ENCODE measurements at places on chromosomes 12 and 14.
A peak's percentile ranks its signal among the peaks of the same experiment; 100 is the strongest.

- peak; percentile 49 for DNase-seq
Measured at GRCh38 chr14:96584199-96584906, 82.2 kb downstream of the PAPOLA start.

DNA sequence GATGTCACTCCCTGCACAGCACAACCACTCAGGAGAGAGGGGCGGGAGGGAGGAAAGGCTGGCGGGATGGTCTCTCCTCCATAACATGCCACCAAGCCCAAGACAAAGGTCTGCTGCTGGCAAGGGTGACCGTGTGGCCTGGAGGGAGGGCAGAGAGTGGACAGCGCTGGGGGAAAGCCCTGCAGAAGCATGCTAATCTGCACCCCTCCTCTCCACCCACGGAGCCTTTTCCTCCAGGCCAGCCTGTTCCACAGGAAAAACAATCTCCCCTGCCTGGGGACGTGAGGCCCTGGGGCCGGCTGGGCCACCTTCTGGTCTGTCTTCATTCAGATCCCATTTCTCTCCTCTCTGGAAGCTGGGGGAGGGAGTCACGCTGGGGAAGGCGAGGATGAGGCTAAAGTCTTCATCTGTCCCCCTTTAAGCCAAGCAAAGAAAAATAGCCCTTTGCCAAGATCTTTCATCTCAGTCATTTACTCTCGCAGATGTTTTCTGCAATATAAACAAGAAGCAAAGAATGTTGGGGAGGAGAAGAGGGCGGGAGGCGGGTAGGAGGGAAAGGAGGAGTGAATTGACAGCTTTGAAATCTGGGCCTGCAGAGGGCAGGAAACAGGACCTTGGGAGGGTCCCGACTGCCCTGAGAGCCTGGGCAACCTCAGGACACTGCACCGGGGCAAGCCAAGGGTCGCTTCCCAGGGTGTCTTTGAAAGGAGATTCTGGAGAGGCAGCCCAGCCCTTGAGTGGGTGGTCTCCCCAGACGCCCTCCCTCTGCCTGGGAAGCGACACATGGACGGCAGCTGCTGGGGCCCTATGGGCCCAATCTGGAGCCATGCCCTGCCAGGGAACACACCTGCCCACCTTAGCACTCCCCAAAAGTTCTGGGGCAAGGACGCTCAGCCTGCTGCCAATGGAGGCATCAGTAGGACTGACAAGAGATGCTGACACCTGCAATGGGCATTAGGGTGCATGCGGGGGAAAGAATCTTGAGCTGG is 133.6 kb downstream of the ZFP36L1 start:
- DNase-seq, result no peak

DNA sequence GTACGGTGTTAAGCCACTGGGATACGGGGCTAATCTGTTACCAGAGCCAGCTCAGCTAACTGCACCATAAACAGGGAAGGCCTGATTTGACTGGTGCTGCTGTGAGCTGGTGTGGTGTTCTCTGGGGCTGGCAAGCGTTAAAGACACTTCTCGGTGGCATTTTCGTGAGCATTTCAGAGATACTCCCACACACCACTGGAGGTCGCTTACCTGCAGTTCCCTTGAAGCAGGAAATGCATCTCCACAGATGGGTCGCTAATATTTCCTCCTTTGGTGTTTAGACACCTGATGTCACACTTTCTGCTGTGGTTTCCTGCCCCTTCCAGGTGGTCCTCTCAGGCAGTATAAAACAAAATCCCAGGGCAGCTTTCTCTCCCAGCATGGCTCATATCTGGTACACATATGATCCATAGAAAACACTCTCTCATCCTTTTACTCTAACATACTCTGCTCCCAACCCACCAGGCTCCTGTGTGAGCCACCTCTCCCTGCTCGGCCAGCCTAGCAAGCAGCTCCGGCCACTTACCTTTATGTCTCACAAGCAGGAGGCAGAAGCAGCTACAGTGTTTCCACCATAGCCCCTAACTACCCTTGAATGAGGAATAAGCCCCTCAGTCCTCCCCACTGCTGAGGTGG is 129.9 kb upstream of the GRIN2B start:
- DNase-seq, result no peak

- DNase-seq, result no peak
Measured at GRCh38 chr12:19710811-19711793, 271.8 kb downstream of the AEBP2 start.

GRCh38 chr12:102513272-102513671 is 32.9 kb upstream of the IGF1 start:
- no peak for DNase-seq

DNA sequence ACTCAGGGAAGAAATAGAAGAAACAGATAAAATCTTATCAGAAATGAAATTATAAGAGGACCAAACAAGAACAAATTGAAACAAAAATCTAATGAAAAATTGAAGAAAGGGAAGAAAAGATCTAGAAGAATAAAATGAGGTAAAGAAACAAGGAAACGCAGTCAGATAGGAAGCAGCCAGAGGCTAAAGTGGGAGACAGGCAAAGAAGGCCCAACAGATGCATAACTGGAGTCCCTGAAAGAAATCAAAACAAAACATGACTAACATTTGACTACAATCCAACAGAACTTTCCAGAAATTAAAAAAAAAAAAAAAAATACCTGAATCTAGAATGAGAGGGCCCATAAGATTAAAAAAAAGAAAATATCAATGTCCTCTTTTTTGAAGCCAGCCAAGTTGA is 65.6 kb downstream of the AMN start:
- DNase-seq, result no peak

GRCh38 chr14:69620211-69620611 is 8.8 kb downstream of the SUSD6 start:
- DNase-seq, result no peak

Data from activated naive CD8-positive, alpha-beta T cell treated with anti-CD3 and anti-CD28 coated beads for 36 hours (primary cell).